ENCODE measurements at places on chromosomes 7 and 10.

- no peak for DNase-seq
Observed at GRCh38 chr7:128056901-128057300, 25.7 kb upstream of the LRRC4 start.

DNA sequence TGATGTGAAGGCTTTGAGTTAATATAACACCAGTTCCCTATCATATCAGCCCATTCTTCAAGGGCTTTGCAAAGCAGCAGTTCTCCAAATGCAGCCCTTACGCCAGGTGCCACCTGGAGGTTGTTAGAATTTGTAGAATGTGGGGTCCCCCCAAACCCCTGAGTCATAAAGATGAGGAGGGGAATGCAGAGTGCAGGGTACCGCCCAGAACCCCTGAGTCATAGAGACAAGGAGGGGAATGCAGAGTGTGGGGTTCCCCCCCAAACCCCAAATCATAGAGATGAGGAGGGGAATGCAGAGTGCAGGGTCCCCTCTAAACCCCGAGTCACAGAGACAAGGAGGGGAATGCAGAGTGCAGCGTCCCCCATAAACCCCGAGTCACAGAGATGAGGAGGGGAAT is 605.8 kb downstream of the PTPRN2 start:
- no peak for DNase-seq

- DNase-seq, result no peak
Observed at GRCh38 chr10:86961481-86962091, 3.2 kb downstream of the SNCG start.

DNA sequence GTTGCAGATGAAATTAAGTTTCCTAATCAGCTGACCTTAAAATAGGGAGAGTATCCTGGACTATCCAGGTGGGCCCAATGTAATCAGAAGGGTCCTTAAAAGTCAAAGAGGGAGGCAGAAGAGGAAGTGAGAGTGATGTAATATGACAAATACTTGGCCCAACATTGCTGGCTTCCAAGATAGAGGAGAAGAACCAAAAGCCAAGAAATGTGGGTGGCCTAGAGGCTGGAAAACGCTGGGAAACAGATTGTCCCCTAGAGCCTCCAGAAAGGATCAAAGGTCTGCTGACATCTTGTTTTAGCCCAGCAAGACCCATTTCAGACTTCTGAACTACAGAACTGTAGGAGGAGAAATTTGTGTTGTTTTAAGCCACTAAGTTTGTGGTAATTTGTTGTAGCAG is 79.7 kb upstream of the NOBOX start:
- no peak for DNase-seq

GRCh38 chr10:59133841-59134593 is 42.4 kb upstream of the PHYHIPL start:
- no peak for DNase-seq

- DNase-seq, result no peak
Observed at GRCh38 chr7:57305192-57305748, 144.7 kb upstream of the ZNF716 start.

- no peak for DNase-seq
Observed at GRCh38 chr10:77894058-77894457, 32.5 kb downstream of the DLG5 start.

- no peak for DNase-seq
Observed at GRCh38 chr7:44762300-44762699, 13.7 kb downstream of the ZMIZ2 start.

- no peak for DNase-seq
Observed at GRCh38 chr7:137965942-137966640, 35.8 kb downstream of the CREB3L2 start.

DNA sequence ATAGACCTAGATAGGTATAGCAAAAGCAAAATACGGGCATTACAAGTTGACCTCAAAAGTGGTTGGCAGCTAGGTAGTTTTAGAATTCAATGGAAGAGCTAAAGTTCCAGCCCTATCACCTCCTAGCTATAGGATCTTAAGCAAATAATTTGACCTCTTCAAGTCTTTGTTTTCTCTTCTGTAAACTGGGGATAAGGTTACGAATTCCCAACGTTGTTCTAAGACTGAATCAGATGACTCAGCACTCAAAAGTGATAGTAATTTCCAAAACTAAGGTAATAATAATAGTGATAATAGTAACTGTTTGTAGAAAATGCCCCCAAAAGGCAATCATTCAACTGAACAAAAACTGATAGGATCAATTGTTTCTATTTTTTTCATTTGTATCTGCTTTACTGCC is 445.2 kb downstream of the KCNMA1 start:
- DNase-seq, result no peak

GRCh38 chr7:87310790-87311419 is 34.6 kb upstream of the CROT start:
- DNase-seq, result no peak

DNA sequence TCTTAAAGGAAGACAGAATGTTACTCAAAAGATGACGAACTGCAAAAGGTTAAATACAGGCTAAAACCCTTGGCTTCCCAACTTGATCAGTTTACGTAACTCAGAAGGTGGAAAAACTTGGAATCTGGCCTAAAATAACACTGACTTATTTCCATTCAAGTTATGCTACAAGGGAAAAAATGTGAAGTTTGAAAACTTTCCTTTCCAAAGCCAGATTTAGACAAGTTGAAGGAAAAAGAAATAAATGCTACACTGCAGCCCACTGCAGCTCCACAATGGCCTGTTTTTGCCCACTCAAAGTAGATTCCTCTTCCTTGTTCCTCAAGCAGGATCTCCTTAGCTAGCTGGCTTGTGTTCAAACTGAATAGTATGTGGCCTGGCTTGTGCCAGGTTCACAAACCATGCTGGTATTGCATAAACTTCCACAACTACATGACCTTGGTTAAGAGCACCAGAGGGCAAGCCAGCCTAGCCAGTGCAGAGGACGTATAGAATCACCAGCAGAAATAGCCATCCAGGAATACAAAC is 166.2 kb downstream of the CPEB3 start:
- no peak for DNase-seq

GRCh38 chr10:72308320-72308987 is 34.7 kb downstream of the DDIT4 start:
- no peak for DNase-seq

DNA sequence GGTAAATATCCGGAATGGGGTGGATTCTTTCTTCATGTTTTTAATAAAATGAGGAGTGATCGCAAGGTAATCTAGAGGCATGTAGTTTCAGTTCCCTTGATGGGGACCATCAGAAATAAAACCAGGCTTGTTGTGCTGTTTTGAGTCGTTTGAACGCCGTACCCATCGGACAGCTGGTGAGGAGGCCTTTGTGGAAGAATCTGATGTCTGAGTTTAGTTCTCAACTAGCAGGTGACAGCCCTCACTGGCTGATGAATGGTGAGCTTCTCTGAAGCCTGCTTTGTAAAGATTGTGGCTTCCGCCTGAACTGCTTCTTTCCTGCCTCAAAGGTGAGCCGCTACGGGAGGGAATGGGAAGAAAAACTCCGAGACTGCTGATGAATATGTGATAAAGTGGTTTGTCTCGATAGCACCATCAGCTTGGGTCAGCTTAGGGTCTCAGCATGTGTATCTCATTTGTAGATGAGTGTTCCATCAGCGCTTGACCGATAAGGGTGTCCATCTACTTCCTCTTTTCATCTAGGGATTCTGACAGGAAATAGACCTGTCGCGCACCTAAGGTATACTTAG is 977 bp downstream of the TMEM248 start:
- DNase-seq, result no peak

DNA sequence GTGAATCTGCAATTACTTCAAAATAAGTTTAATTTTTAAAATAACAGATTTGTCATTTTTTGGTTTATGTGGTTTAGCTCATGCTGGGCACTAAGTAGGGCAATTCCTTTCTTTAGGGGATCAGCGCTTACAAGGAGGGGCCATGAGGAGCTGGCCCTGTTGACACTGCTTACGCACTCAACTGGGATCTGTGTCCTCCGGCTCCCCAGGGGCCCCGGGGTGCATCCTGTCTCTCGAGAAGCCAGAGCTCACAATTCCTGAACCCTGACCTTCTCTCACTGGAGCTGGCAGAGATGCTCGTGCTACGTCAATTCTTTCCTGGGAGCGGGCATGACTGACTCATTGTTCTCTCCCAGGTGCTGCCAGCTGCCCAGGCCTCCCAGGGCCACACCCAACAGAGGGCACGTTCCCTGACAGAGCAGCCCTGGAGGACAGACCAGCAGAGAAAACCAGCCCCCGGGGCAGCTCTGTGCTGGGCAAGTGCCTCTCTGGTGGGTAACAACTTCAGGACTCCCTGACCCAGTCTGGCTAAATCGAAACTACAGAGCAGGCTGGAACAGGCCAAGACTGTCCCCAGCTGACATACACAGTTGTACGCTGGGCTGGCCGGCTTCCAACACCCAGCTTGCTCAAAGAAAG is 36.8 kb downstream of the CTBP2 start:
- peak; percentile 78 for DNase-seq

GRCh38 chr10:5818894-5819293 is 5.7 kb upstream of the GDI2 start:
- DNase-seq, result no peak

DNA sequence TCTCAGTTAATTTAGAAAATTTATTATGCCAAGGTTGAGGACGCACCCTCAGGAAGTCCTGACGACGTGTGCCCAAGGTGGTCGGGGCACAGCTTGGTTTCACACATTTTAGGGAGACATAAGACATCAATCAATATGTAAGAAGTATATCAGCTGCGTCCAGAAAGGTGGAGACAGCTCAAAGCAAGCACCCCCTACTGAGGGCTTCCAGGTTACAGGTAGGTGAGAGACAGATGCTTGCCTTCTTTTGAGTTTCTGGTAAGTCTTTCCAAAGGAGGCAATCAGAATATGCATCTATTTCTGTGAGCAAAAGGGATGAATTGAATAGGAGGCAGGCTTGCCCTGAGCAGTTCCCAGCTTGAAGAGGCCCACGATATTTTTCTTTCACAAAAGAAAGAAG is 614.3 kb downstream of the XPNPEP1 start:
- DNase-seq, result no peak

GRCh38 chr7:131141443-131141967 is 186.2 kb upstream of the MKLN1 start:
- DNase-seq, result no peak

DNA sequence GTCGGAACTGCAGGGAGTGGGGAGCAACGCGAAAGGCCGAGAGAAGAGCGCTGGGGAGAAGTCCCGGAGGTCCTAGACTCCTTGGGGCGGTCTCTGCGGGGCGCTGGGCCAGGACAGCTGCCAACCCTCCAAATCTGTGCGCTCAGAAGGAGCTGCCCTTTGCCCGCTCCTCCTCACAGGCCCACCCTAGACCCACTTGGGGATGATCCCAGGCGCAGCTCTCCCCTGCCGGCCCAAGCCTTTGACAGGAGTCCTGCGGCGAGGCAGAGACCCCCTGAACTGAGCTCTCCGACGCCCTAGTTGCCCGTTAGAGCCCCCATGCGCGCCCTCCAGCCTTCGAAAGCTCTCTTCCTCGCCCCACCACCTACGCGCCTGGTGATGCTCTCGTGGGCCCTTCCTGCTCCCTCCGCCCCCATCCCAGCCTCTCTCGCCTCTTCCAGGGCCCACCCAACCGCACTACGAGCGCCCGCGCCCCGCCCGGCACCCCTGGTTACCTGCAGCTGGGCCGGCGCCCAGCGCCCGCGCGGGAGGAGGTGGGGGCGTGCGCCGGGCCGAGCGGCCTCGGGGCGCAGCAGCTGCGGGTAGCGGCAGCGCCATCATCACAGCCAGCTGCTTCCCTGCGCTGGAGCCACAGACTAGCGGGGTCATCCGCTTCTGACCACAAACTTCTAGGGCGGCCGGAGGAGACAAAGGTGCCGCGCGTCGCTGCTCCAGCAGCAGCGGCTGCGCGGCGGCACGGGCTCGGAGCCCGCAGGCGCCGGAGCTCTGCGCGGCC is 353.4 kb downstream of the DNAJB6 start:
- DNase-seq, result no peak

DNA sequence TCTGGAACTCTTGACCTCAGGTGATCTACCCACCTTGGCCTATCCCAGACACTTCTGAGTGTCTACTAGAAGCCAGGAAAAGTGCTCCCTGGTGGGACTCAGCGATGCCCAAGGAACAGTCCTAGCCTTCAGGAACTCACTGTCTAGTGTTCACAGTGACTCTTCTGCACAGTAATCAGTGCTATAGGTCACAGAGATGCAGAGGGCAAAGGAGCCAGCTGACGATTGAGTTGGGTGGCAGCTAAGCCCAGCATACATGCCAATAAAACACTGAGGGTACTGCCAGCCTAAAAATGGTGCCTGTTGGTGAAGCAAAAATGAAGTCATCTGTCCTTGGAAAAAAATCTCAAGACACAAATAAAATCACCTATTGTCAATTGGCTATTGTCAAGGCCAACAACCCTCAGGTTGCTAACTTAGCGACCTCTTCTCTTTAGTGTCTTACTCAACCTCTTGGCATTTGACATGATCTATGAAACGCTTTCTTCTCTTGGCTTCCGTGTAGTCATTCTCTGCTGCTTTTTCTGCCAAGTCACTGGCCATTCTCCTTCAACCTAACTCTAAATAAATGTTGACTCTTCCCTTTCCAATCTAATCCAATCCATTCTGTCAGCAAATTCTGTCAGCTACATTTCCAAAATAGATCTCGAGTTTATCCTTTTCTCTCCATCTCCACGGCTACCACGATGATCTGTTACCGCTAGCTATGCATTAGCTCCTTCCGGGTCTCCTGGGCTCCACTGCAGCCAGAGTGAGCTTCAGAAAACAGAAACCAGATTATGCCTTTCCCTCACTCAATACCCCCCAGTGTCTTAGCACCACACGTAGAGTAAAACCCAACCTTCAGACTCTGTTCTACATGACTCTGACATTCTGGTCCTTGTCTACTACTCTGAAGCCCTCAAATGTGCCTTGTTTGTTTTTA is 99.2 kb downstream of the ATXN7L1 start:
- no peak for DNase-seq

- no peak for DNase-seq
Observed at GRCh38 chr10:78363190-78363589, 329.5 kb downstream of the RPS24 start.

GRCh38 chr7:135512135-135512887 is 2.4 kb upstream of the CNOT4 start:
- DNase-seq, result peak; percentile 70

GRCh38 chr10:32002531-32002930 is 53.7 kb downstream of the KIF5B start:
- no peak for DNase-seq

- no peak for DNase-seq
Observed at GRCh38 chr10:71081912-71082311, 130.5 kb upstream of the UNC5B start.

GRCh38 chr7:54546081-54546985 is 4.2 kb downstream of the VSTM2A start:
- peak; percentile 85 for DNase-seq
